ENCODE measurements at places on chromosomes 3 and 15.

DNA sequence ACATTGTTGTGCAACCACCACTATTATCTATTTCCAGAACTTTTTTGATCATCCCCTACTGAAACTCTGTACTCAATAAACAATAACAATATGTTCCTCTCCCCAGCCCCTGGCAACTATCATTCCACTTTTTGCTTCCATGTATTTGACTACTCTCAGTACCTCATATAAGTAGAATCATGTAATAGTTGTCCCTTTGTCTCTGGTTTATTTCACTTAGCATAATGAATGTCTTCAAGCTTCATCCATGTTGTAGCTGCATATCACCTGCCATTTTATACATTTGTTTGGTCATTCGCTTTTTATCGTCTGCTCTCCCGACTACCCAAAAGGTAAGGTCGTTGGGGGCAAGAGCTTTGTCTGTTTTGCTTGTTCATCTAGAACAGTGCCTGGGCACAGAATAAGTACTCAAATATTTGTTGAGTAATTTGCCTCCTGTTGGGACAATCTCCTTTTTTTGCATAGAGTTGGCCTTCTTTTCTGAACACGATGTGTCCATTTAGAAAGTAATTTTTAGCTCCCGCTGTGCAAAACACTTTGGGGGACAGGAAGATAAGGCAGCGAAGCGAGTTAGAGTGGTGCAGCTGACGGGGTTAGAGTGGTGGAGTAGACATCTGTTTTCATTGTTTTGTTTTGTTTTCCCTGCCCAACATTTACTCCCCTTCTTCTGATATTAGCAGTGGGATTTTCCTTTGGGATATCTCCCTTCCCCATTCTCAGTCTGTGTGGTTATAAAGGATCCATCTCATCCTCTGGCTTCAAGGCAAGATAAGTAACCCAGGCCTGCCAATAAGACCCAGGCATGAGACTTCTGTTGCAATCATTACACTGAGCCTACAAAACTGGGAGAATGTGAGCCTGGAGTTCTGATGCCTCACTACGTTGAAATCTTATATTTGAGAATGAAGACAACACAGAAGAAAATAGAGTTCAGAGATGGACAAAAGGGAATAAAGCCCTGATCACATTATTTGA lies 83.4 kb upstream of the RNU6-1 start:
- no peak for DNase-seq

DNA sequence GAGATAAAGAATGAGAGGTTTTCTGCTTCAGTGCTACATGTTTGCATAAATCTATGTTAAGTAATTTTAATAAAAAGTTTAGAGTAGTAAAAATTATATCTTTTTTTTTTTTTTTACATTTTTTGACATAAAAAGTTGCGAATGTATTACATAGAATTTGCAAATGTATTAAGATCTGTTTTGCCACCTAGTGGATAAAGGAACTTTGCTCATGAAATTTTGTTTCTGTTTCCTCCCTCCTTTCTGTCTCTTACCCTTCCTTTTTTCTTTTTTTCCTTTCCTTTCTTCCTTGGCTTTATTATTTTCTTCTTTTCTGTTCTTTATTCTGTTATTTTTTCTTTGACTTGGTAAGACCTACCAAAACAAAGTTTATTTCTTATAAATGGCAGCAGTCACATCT lies 58.5 kb upstream of the UTS2B start:
- no peak for DNase-seq

GRCh38 chr3:62214850-62215249 lies 158.5 kb downstream of the FEZF2 start:
- no peak for DNase-seq

DNA sequence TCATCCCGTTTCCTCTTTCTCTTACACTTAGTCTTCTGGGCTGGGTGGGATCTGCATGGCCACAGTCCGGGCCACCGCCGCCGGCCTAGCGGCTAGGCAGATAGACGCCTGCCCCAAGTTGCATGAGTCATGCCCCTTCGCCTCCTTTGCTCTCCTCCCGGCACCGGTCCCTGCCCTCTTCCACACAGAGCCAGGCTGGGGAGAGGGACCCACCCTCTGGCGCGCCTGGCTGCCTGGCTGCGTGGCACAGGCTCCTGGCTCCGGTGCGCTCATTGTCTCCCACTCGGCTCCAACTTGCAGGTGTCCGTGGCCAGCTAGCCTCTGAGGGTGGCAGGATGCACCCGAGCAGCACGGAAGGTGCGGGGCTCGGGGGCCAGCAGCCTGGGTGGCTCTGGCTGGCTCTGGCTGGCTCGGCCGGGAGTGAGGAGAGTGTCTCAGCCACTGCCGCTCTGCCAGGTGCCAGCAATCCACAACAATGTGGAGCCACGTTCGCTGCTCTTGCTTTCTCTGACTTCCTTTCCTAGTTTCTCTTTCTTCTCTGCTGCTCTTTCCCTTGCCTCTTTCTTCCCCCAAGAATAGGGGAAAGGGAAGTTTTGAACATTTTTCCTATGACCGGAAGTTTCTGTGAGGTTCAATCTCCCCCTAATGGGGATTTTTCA lies 22.4 kb upstream of the MTHFS start:
- no peak for DNase-seq

GRCh38 chr3:132594498-132594897 lies 2.6 kb upstream of the ACKR4 start:
- no peak for DNase-seq

DNA sequence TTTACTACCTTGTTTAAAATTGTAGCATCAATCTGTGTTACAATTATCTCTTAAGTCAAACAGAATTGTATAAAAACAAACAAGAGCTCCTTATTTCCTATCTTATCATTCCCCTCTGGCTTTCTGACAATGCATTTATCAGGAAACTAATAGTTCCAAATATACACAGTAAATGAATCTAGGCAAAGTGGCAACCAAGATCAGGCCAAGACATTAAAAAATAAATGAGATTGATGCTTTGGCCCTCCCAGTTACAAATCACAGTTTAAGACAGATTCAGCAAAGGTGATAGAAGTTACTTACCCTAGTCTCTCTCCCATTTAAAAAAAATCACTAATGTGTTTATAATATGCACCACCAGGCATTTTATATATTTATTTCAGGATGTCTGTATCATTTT lies 236.7 kb downstream of the EPHA3 start:
- no peak for DNase-seq

DNA sequence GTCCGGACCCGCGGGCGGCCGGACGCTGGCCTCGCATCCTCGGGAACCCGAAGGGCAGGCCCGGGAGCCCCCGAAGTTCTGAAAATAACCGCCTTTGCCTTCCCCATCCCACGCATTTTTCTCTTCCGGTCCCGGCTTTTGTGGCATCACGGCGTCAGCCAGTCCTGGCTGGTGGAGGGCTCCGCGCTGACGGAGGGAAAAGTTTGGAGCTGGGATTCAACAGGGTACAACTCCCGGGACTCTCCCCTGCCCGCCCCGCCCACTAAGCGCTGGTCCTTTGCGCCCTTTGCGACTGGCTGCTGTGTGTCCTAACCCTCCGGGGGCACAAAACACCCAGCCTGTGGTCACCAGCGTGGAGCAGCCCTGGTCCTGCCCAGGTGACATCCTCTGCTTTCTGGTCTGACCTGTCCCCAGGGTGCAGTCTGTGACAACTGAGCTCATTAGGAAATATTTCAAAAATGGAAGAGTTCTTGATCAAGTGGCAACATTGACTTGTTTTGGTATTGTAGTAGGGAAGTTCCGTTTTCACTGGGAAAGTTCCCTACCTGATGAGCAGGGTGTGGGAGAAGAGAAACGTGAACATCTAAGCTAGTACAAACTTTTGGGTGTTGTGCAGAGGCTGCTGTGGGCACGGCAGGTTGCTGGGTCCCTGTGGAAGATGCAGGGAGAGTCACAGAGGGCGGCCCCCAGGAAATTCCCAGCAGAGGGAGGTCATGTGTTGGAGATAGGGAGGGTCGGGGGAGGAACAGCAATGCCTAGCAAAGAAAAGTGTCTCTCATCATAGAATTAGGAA lies 775 bp downstream of the ARNT2 start:
- no peak for DNase-seq

- DNase-seq, result no peak
Observed at GRCh38 chr3:162699291-162699690, 1202.7 kb downstream of the OTOL1 start.

Measured in activated gamma-delta T cell treated with Interleukin-2 at 50 U/mL for 16 hours (primary cell).